Stimulated activated CD8-positive, alpha-beta memory T cell treated with anti-CD3 and anti-CD28 coated beads, Interleukin-7, amount 100 ng/mL, for 1 hour (primary cell): ENCODE measurements at places on chromosomes 1 and 21.

- no peak for DNase-seq
These were observed 216.0 kb downstream of the SLC45A1 start for GRCh38 chr1:8533907-8534306.

DNA sequence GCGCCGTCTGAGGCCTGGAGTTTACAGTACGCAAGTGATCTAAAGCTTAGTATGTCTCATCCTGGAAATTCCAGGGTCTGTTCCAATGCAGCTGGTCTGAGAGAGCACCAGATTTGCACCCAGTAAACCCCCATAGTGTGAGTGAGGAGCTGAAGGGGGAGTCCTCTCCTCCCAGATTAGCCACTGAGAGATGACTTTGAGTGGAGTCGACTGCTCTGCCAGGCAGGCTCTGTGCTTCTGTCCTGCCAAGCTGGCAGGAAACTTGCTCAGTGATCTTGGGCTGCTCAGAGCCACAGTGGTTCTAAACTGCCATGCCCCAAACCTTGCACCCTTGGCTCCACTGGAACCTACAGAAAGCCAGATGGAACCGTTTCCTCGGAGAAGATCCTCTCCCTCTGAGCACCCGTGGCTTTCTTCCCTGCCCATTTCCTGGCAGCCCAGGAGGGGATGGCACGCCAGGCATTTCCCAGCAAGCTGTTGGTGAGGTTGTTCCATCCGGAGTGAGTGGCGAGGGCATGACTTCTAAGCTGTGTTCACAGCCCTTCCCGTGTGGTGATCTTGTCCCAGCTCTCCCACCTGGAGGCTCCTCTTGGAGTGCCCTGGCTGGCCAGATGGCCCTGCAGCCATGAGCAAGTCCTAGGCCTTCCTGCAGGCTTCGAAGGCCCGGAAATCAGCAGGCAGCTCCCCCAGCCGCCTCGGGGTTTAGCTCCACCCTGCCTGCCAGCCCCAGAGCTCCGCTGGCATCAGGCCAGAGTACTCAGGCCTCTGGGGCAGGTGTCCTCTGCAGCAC, 125.9 kb upstream of the VAMP3 start:
- no peak for DNase-seq

DNA sequence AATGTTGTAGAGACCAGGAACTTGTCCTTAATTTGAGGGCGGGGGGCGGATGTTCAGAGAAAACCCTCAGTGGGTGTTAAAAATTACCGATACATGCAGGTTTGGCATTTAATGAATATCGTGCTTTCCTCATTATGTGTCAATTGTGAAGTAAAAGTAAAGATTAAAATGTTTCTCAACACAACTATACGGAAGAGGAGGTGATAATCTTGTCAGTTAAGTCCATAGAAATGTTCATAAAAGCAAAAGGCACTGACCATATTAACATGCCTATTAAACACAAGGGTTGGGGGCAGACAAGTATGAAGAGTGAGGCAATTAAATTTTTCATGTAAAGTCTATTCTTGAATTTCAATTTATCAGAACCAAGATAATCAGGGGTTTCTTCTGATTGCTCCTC, 1.3 kb downstream of the BRINP3 start:
- DNase-seq: no peak

GRCh38 chr1:244349581-244350001, 102.1 kb downstream of the ADSS2 start:
- DNase-seq: no peak

- no peak for DNase-seq
These were observed 3.8 kb downstream of the CDK18 start for GRCh38 chr1:205508227-205508714.

DNA sequence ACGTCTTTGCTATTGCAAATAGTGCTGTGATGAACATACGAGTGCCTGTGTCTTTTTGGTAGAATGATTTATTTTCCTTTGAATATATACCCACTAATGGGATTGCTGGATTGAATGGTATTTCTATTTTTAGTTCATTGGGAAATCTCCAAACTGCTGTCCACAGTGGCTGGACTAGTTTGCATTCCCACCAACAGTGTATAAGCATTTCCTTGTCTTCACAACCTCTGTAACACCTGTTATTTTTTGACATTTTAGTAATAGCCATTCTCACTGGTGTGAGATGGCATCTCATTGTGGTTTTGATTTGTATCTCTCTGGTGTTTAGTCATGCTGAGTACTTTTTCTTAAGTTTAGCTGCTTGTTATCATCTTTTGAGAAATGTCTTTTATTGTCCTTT, 215.0 kb downstream of the FMN2 start:
- no peak for DNase-seq
